ENCODE measurements at places on chromosomes 2 and 18.

GRCh38 chr2:102098756-102099155, 43.8 kb upstream of the IL1R1 start:
- no peak for DNase-seq

DNA sequence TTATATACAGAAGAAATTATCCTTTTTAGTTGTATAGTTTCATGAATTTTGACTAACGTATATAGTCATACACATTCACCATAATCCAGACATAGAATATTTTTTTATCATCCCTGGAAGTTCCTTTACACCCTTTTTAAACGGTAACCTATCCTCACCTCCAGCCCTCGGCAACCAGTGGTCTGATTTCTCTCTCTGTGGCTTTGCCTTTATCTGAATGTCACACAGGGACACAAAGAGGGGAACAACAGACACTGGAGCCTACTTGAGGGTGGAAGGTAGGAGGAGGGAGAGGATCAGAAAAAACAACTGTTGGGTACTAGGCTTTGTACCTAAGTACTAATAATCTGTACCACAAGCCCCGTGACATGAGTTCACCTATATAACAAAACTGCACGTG, 191.9 kb downstream of the MC4R start:
- no peak for DNase-seq

DNA sequence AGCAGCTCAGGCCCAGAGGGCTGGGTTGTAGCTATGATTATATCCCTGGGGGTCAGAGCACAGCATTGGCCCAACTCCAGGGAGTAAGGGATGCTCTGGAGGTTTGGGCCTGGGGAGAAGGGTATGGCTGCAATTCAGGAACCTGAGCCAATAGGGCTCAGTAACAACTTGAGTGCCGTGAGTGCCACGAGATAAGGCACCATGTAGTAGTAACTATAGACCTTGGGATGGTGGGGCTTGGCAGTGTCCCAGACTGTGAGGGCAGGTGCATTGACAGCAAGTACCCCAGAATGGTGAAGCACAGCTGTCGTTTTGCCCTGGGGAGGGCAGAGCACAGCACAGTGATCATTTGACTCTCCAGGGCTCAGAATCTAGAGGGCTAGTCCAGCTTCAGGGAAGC, 45.1 kb upstream of the ZNF396 start:
- no peak for DNase-seq

DNA sequence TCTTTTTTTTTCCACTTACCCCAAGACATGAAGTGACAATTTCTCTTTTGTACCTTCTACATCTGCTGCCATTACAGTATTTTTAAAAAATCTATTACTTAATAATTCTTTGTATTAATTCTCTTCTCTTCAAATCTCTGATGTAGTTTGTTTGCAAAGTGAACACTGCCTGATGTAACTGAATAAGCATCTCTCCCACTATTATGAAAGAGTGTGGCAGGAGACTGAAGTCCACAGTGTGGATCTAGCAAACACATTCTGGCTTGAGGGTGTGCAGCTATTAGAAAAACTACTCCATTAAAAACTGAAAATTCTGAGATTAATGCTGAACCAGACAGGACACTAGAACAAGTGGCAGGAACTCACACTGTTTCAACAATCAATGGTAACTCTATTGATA, 5.0 kb upstream of the SERPINB8 start:
- DNase-seq = no peak

DNA sequence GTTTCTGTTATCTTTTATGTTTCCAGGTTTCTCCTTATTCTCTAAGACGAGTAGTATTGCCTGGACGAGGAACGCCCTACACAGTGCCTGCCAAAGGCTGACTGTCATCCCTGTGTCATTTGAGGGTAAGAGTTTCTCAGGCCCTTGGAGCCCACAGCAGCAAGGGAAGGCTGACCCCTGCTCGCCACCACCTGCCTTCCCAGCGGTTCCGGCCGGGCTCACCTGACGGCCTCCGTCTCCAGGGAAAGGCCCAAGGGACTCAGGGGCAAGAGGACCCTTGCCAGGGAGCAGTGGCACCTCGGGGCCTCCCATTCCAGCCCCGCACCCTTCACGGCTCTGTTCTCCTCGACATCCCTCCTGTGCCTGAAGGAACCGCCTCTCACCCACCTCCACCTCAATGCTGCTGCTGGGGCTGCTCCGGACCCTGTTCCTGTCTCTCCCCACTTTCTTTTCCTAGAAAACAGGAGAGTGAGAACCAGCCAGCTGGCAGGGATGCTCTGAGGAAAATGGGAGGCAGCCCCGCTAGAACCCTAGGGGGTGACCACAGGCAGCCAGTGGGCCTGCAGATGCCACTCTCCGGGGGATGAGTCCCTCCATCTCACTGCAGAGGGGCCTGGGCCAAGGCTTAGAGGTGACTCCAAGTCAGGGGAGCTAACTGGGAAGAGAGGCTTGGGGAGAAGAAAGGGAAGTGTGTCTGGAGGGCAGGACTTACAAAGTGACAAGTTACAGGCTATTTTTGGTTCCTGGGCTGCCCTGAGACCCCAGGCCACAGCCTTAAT, 1.9 kb downstream of the LIMS2 start:
- no peak for DNase-seq

Measured in activated T-cell treated with anti-CD3 and anti-CD28 coated beads, Interleukin-2, amount 50 U/mL, for 48 hours (primary cell).